ENCODE measurements at places on chromosomes 11 and 22.

- no peak for DNase-seq
Measured at GRCh38 chr11:99592266-99592665, 571.5 kb downstream of the CNTN5 start.

DNA sequence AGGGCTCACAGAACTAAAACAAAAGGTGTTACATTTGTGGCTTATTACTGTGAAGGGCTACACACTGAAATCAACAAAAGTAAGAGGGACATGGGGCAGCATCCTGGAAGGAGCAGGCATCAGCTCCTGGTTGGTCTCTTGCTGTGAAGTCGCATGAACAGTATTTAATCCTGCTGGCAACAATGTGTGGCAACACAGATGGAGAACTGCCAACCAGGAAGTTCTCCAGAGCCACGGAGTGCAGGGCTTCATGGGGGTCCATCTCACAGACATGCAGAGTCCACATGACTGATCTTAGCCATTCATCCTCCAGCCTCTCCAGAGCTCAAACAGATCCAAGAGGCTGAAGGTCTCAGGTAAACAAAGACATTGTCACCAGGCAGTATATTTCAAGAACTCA is 32.8 kb upstream of the FGF3 start:
- no peak for DNase-seq

DNA sequence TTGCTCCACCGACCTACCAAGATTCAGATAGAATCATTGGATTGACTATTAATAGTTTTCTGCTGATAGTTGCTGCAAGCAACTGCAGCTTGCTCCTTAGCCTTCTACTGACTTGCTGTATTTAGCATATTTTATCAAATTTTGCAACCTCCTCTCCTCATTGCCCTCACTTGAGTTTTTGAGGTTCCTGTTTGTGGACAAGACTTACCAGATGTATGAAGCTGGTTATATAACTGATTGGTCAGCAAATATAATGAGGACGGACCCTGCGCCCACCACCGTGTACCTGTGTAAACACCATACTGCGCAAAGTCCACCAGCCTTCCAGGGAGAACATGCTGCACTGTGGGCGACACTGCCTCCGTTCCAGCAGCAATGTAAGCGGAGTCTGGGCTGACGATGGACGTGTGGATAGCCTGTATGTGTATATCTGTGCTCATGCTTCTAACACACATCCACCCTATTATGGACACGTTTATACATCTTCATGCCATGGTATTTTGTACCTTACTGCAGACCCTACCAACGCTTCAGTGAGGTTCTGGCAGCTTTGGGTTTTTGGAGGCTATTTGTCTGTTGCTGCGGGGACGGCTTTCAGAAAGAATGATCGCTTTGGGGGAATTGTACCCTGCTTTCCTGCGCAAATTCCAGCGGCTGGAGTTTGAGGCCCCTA is 1.5 kb upstream of the USP18 start:
- no peak for DNase-seq

- no peak for DNase-seq
Measured at GRCh38 chr22:48448821-48449220, 1378.9 kb downstream of the BRD1 start.

DNA sequence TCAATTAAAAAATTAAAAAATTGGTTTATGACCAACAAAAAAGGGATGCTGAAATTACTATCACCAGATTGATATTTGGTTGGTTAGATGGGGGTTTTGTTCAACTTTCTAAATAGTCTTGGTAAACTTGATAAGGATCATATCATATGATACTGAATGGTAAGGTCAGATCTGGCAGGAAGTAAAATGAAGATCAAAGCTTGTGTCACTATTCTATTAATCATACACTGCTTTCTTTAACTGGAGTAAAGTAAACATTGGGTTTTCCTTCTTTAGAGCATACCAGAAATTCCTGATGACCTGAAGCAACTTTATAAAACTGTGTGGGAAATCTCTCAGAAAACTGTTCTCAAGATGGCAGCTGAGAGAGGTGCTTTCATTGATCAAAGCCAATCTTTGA is 40.2 kb downstream of the RRM1 start:
- peak; percentile 13 for DNase-seq

- DNase-seq: no peak
Measured at GRCh38 chr11:83572581-83573496, 286.7 kb upstream of the CCDC90B start.

DNA sequence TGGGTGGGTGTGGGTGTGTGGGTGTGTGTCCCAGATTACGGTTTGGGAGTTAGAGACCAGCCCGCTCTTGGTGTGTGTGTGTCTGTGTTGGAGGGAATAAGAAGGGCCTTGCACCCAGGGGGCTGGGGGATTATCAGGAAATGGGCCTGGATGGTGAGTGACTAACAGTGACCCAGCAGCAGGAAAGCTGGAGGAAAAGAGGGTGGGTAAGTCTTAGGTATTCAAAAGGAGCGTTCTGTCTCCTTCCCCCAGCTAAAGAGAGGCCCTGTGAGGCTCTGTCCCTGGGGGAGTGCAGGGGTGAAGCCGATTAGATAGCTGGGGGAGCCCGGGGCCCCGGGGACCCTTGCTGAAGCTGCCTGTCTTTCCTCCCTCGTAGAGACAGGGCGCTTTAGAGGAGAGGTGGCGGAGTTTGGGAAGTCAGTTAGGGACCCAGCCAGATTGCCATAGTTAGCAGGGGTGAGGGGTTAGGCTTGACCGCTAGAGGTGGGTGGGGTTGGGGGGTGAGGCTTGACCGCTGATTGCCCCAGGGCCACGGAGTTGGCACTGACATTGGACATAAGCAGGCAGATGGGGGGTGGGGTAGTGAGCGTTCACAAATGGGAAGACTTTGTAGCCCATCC is 1.5 kb downstream of the OAF start:
- no peak for DNase-seq

GRCh38 chr11:2863276-2863618 is 22.3 kb downstream of the CDKN1C start:
- DNase-seq: no peak

GRCh38 chr11:130999992-131000770 is 83.9 kb upstream of the SNX19 start:
- DNase-seq: peak; percentile 22

GRCh38 chr11:48032721-48033120 is 52.4 kb downstream of the PTPRJ start:
- DNase-seq: no peak

GRCh38 chr11:16909359-16910035 is 104.7 kb downstream of the PLEKHA7 start:
- DNase-seq: no peak

DNA sequence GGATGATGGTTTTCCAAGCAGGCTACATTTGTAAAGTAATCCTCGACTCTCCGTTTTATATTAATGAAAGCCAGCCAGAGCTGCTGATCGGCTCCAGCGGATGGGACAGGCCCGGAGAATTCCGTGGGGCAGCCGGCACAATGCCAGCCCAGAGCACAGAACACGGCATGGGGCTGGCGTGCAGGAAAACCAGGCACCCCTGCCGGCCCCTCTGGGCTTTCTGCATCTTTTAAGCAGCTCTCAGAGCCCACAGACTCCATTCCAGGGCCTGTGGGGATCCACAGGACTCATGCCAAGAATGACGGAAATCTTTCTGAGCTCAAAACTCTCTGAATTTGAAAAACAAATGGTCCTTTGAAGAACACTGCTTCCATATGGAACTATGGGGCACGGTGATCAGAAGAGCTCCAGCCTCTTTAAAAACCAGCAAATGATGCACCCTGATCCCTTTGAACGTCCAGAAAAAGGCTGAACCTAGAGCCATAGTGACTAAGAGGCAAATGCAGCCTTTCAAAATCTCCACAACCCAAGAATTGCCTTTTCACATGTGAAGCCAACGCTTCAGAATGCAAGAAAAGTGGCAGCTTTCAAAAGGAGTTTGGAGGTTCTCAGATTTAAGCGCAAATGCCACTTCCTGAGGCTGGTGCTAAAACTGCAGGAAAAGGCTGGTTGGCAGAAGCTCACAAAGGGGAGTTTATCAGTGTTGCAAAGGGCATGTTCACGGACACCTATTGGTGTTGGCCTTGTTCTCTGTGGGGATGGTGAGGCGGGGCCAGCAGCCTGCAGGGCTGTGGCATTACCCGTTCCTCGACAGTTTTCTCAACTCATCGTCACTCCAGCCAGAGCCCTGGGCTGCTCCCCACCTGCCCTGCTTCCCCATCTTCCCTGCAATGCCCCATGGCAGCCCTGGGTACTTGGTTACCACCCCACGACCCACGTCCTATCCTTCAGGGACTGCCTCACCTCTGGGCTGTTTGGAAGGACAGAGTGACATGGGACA is 212.5 kb downstream of the CTTN start:
- peak; percentile 91 for DNase-seq

- no peak for DNase-seq
Measured at GRCh38 chr11:70353900-70354568, 44.3 kb upstream of the CTTN start.

DNA sequence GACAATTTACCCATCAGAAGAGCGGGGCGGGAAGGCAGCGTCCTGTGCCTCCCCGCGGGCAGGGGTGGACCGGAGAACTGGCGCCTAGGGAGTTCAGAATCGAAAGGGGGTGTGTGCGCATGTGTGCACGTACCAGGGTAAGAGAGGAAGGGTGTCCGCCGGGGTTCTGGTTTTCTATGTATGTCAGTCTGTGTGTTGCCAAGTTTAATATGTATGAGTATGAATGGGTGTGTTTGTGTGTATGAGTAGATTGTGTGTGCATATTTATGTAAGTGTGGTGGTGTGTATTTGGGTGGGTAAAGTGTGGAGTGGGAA is 2.0 kb downstream of the KCNC1 start:
- no peak for DNase-seq

GRCh38 chr22:38717244-38717643 is 11.5 kb downstream of the GTPBP1 start:
- DNase-seq: no peak

DNA sequence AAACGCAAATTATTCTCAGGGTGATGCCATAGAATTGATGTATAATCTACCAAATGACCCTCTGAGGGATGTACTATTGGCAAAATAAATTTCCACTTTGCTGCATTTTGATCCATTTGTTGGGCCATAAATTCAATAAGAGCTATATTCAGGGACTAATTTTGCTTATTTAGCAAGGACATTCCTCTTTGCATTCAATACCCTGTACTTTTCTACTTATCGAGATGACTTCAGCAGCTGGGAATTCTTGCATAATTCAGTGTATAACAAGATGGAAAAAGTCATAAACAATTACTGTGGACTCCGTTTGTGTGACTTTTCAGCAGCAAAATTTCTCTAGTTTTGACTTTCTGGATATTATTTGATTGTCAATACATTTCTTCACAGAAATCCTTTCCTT is 744.7 kb upstream of the CCDC179 start:
- DNase-seq: peak; percentile 12

DNA sequence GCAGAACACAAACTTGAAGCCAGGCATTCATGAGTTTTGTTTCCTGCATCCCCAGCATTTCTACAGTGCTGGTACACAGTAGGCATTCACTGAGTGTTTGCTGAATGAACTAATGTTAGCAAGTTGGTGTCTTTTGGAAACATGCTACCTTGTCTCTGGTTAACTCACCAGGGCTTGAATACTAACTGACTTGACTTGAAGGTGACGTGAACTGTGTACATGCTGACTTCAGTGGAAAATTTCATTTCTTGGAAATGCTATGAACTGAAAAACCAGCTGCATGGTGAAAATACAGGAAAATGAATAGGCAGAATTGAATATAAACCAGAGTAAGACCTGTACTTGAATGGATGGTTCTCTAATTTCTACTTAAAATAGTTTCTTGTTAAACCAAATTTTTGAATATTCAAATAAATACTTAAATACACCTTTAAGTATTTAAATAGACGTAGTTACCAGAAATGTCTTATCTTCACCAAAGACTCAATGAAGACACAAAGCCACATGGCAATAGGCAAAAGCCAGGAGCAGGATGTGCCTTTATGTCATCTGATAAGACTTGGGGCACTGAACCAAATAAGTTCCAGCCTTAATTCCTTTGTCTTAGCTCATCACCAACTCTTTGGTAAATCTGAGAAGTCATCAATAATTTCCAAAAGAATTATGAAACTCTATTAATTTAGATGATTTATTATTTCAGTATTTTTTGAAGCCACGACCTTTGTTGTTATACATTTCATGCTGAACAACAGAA is 39.7 kb upstream of the POU2AF2 start:
- peak; percentile 39 for DNase-seq

DNA sequence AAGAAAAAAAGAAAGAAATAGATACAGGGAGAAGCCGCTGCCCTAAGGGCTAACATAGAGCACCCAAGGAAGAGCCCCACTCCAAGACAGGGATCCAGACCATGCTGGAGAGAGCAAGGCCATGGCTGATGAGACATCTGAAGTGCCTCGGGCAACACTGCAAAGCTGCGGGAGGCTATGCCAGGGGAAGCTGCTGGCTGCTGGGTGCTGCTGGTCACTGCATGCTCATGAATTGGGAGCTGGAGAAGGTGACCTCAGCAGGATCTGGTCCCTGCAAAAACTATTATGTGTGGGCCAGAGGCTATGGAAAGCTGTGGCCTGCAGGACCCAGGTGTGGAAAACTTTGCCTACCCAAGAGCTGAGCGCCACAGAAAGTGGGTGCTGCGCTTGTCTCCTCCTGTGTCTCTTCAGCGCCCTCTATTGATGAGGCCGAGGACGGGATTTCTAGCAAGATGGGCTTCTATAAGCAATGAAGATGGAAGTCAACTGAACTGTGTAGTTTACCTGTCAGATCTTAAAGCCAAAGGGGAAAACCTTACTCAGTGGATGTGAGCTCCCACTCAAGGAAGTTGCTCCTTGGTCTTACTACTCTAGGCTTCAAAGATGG is 17.3 kb upstream of the SLC29A2 start:
- peak; percentile 60 for DNase-seq

- DNase-seq: peak; percentile 66
Measured at GRCh38 chr11:30855383-30856006, 269.3 kb upstream of the MPPED2 start.

GRCh38 chr11:116646191-116646590 is 126.6 kb downstream of the BUD13 start:
- DNase-seq: no peak

DNA sequence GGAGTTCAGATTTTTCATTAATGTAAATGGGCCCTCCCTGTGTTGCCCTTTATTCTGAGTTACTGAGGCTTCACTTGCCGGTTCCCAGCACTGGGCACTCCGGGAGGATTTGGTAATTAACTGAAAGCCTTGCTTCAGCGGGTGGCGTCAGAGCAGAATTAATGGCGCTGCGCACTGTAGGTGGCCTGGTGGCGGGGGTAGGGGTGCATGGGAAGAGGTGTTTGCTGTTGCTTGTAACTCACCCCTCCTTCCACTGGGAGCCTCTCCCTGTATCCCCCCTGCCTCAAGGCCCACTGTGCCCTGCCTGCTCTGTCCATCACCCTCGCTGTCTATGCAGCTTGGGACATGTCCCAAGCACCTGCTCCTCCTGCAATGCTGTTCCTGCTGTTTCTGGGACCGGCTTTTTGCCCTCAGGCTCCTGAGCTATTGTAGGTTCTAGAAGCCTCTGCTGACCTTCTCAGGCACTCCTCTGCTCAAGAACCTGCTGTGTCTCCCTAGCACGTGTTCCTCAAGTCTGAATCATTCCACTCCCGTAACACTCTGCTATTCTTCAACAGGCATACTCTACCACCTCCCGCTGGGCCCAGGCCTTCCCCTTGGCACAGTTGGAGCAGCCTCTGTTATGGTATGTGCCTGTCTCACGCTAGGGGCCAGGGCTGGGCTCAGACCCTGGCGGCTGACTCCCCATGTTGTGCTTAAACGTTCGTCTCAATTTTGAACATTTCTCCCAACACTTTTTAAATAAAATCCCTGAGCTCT is 24.4 kb downstream of the ARHGAP8 start:
- no peak for DNase-seq

GRCh38 chr22:48782811-48783511 is 1044.7 kb downstream of the BRD1 start:
- no peak for DNase-seq
